ENCODE measurements at places on chromosomes 3 and 15.

GRCh38 chr3:60760145-60760544 is 491.1 kb downstream of the FHIT start:
- DNase-seq, result no peak

DNA sequence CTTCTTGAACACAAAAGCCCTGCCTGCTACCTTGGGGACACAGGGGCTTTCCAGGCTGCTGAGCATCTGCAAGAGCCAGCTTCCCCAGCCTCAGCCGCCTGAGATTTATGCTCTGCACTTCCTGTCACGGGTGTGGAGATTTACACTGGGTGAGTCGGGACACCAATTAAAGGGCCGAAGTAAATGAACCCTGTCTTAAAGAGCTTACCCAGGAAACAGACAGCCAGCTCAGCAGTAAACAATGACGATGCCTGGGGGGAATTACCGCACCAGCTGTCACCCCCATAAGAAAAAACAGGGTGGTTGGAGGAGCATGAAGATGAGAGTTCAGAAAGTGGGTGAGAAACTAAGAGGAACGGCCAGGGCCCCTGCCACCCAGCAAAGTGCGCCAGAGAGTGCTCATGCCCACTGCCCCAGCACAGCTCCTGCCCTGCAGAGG is 37.5 kb upstream of the IQSEC1 start:
- peak; percentile 58 for DNase-seq

DNA sequence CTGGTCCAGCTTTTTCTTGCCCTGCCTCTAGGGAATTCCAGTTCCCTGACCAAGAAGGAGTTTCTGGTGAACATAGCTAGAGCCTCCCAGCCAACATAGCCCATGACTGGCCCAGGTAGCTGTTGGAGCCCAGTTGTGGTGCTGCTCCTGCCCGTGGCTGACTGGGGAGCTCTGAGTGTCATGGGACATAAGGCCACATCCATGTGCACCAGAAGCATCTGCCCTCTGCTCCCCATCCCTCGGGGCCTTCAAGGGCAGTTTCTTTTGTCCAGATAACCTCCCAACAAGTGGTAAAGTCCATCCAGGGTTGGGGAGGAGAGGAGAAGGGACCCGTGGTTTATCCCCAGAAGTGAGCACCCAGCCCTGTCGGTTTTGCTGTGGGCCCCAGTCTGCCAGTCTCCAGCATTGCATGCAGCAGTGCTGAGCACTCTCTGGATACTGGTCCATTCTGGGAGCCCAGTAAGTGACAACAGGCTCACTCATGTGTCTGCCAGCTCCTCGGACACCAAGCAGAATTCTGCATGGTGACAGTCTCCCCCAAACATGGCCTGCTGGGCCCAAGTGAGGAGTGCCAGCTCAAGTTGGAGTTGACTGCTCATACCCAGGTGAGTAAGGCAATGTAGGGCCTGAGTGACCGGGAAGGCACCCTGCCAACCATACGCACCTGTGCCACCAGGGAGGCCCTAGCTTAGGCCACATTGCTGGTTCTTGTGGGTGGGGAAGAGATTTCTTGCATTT is 28.8 kb downstream of the ACAA1 start:
- no peak for DNase-seq

GRCh38 chr15:90513448-90513847 is 16.3 kb upstream of the CRTC3 start:
- DNase-seq, result no peak

DNA sequence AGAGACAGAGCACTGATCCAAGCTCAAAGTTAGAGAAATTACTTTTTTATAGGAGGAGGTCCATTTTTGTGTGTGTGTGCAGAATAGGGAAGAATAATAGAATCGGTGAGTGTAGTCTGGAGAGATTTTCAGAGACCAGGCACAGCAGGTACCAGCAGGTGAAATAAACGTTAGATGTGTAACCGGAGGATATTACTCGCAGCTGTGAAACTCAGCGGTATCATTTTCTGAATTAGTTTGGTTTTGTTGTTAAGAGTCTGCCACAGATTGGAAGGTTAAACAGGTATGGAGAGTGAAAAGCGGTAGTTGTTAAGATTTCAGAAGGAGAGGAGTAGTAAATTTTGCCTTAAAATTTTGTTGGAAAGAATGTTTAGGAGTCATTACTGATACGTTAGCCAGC is 69.9 kb downstream of the RGMA start:
- DNase-seq, result no peak

DNA sequence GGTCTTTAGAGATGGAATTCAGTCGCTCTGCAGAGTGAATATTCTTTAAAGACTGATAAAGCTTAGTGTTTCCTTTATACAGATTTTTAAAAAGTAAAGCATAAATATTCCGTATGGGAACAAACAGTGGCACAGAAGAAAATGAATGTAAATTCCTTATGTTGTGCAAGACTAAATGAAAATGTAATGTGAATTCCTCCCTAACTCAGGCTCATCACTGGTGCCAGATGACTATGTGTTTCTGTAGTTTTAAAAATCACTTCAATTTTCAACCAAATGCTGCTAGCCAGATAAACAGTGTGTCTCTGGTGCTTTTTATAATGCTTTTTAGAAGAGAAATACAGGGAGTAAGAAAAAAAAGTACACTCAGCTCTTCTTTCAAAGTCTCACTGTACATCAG is 154.8 kb upstream of the SNTN start:
- DNase-seq, result no peak

GRCh38 chr15:68271854-68272471 is 5.6 kb upstream of the FEM1B start:
- peak; percentile 43 for DNase-seq

DNA sequence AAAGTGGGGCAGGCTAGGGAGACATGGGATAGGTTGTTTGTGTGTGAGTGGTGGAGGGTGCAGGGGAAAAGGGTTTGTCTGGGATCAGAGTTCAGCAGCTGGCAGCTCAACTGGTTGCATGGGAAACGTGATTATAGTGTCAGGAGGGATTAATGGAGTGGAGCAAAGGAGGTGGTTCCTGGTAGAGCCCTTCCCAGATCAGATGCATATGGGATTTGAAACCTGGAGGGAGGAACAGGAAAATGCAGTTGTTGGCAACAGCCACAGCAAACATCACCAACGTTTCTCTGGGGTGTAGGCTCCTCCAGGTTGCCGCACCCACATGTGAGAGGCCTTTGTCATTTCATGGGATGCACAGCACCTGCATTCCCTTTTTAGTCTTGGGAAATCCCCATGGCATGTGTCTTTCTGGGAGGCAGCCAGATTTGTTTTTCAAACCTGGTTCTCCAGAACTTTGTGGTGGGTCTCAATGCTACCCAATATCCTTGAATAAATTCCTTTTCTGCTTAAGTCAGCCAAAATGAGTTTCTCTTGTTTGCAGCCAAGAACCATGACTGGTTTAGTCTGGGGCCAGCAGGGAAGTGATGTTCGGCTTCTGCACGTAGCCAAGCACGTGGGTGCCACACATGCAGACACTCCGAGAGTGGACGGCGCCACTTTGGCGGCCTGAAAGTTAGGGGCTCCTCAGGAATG is 61.3 kb downstream of the BDH1 start:
- DNase-seq, result no peak

DNA sequence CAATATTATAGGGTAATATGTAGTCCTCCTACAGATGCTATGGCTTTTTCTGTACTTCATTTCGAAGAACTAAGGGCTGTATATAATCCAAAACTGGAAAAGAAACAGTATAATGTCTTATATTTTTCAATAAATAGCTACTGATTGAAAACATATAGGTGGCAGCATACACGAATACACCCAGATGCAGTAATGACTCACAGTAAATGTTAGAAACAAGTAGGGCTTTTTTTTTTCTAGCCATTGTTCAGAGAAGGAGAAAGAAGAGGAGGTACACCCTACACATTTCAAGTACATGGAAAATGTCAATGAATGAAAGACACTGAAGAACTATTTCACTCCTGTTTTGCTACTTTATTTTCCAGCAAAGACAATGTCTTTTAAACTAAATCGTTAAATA is 9.4 kb downstream of the DAZL start:
- no peak for DNase-seq

GRCh38 chr3:112619295-112619694 is 21.6 kb downstream of the CCDC80 start:
- no peak for DNase-seq

GRCh38 chr15:42736178-42736792 is 643 bp downstream of the CDAN1 start:
- DNase-seq, result no peak

DNA sequence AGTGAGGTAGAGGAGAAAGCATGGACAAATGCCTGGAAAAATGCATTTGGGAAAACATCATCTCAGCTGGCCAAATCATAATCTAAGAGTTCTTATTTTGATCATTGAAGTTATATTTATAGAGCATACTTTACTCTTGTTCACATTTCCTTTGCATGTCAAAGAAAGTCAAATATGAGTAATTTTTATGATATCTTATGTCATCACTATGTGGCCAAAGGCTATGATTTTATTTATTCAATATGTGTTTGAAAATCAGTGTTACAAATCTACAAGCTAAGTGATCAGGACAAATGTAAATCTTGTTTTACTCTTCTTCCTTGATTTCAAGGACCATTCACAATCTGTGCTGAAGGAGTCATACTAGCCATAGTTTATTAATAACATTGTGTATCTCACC is 237.2 kb upstream of the DPH6 start:
- DNase-seq, result no peak

- DNase-seq, result no peak
Observed at GRCh38 chr15:91603384-91604080, 250.0 kb upstream of the SLCO3A1 start.

- DNase-seq, result no peak
Observed at GRCh38 chr3:168620854-168621253, 525.1 kb upstream of the GOLIM4 start.

GRCh38 chr3:16203031-16203430 is 28.6 kb downstream of the GALNT15 start:
- DNase-seq, result no peak

DNA sequence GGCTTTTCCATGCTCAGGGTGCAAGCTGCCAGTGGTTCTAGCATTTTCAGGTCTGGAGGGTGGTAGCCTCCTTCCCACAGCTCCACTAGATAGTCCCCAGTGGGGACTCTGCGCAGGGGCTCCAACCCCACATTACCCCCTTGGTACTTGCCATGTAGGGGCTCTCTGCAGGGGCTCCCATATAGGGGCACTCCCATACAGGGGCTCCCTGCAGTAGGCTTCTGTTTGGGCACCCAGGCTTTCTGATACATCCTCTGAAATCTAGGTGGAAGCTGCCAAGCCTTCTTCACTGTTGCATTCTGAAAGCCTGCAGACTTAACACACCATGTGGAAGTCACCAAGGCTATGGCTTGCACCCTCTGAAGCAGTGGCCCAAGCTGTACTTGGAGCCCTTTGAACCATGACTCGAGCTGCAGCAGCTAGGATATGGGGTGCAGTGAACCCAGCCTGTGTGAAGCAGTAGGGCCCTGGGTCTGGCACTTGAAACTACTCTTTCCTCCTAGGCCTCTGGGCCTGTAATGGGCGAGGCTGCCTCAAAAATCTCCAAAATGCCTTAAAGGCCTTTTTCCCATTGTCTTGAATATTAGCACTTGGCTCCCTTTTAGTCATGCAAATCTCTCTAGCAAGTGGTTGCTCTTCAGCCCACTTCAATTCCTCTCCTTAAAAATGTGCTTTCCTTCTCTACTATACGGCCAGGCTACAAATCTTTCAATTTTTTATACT is 96.4 kb downstream of the TPRA1 start:
- no peak for DNase-seq

DNA sequence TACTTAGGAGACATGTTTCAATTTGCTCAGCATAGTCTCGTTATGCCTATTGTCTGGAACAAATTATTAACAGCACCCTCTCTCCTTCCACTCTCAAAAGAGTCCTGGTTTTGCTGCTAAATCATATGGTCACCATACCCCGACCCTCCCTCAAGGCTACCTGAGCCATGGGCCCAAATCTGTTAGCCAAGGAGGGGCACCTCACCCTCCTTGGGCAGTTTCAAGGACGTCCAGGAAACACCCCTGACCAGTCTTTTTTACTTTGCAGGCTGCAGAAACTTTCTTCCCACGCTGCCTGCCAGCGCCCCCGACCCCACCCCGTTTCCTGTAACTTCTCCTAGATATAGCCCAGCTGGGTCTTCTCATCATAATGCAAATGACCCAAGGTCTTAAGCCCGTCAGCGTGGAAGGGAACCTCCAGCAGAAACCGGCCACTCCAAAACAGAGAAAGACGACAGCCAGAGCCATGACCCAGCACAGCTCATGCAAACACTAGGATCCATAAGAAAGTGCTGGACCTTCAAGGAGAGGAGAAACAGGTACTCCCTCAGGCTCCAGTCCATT is 62.3 kb downstream of the ADCY5 start:
- no peak for DNase-seq

DNA sequence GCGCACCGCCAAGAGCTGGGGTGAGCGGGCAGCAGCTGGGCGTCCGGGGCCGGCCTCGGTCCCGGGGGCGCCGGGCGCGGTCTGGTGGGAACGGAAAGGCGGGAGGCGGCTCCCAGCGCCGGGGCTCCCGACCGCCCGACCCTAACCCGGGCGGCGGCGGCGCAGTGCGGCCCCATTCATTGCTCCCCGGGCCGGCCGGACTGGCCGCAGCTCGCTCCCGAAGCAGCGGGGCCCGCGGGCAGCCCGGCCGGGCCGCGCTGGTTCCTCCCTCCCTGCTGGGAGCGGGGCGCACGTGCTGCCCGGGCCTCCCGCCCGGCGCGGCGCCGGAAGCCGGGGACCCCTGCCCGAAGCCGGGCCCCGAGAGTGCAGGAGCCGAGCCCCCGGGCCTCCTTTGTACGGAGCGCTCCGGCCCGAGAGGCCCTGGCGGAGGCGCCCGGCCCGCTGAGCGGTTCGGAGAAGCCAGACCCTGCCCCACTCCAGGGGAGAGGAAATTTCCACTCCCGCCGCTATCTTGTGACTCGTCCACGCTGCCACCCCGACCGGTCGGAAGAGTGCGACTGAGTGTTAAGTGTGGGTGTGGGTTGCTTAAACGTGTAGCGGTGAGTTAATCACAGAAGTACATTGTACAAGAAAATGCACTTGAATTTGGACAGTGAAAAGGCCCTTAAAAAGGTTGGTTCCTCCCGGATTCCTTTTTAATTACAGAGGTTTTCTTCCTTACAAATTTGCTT is 613 bp downstream of the ATP1B3 start:
- DNase-seq, result peak; percentile 26

- no peak for DNase-seq
Observed at GRCh38 chr15:27058939-27059338, 88.0 kb downstream of the GABRG3 start.

DNA sequence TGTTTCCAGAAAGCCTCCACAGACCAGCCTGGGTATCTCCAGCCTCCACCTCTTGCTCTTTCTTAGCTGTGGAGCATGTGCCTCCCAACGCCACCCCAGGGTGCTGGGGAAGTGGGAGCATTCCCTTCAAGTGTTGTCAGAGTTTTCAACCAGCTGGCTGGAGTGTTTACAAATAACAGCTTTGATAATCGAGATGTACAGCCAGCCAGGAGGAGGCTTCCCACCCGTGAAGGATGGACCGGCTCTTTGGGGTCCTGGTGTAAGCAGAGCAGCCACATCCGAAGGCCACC is 8.5 kb upstream of the OXTR start:
- DNase-seq, result no peak

Data from posterior cingulate gyrus (tissue), 11 donors.